ENCODE measurements at places on chromosomes 12 and 14. TPM values are rescaled to one million over a fixed set of nuclear protein-coding genes. Genes with fewer than 3 reads are reported as not detected.

DNA sequence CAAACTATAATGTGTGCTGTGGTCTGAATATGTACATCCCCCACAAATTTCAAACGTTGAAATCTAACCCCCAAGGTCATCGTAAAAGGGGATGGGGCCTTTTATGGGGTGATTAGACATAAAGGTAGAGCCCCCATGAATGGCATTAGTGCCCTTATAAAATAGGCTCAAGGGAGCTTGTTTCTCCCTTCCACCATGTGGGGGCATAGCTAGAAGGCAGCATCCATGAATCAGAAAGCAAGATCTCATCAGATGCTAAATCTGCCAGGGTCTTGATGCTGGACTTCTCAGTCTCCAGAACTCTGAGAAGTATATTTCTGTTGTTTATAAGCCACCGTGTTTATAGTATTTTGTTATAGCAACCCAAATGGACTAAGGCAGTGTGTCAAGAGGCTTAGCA is 33.4 kb upstream of the IGF1 start:
- no peak overlapping the region for H3K4me3 ChIP-seq
- H3K27me3 ChIP-seq: no peaks in the 10 kb centered on the region
- H3K36me3 ChIP-seq: no peaks in the 10 kb centered on the region
- DNase-seq: no peak
- H3K4me1 ChIP-seq: no peaks in the 10 kb centered on the region

Gene MYH7
- 0.28 TPM for polyA plus RNA-seq

DNA sequence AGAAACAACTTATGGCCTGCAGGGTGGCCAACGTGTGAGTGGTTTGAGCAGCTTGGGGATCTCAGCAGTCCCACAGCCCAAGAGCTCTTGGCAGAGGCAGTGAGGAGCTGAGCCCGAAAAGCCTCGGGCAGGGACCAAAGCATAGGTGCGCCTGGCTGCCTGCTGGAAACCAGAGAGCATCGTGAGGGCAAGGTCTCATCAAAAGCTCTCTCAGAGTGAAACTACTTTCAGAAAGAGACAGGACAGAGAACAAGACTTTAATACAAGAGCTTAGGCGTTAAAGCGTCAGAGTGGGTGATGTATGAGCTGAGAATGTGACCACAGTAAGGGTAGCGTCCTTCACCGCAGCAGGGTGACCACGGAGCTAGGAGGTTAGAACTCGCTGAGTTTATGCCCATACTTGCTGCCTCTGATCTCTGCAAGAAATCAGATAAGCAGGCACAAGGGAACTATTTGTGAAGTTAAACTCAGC is 30.8 kb downstream of the LGMN start:
- H3K27me3 ChIP-seq: no peaks in the 10 kb centered on the region
- peak overlapping the region; percentile 66 for H3K27ac ChIP-seq
- DNase-seq: peak; percentile 61
- no peak overlapping the region for H3K4me3 ChIP-seq
- no peaks in the 10 kb centered on the region for H3K36me3 ChIP-seq

Gene TSPAN9
- 0.92 TPM for polyA plus RNA-seq

GRCh38 chr12:131920902-131921840 is 7.9 kb upstream of the PUS1 start:
- DNase-seq: no peak
- H3K27me3 ChIP-seq: no peaks in the 10 kb centered on the region
- H3K27ac ChIP-seq: no peak overlapping the region

DNA sequence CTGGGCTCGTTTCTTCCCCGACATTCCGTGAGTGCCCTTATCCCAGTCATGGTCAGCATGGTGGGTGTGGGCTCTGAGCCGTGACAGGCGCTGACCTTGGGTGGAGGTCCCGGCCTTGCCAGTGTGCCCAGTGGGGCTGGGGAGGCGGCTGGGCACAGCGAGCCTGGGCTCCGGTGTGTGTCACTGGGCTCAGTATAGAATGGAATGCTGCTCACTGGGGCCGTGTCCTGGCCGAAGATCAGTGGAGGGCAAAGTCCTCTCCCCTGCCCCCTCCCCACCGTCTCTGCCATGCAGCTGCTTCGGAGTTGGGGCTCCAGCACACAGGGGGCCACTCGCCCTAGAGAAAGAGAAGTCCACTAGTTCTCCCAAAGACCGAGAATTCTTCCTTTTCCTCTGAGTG is 164.4 kb downstream of the TSPAN9 start:
- no peaks in the 10 kb centered on the region for H3K4me1 ChIP-seq
- DNase-seq: no peak
- no peak overlapping the region for H3K4me3 ChIP-seq
- H3K27ac ChIP-seq: no peak overlapping the region
- H3K27me3 ChIP-seq: no peaks in the 10 kb centered on the region
- no peaks in the 10 kb centered on the region for H3K36me3 ChIP-seq

DNA sequence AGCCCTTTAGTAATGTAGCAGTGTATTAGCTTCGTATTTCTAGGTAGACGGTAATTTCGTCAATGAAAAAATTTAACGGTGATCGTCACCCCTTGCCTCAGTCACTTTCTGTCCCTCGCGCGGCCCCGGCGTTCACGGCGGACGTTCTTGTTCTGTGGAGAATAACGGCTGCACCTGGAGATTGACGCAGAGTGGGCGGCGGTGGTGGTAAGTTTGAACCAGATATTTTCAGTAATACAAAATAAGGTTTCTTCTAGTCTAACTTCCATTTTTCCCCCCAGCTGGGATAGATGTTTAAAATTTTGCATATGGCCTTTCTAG is 341 bp downstream of the ZNF10 start:
- peaks cover 11% of the 10 kb centered on the region for H3K4me1 ChIP-seq
- DNase-seq: peak; percentile 67

DNA sequence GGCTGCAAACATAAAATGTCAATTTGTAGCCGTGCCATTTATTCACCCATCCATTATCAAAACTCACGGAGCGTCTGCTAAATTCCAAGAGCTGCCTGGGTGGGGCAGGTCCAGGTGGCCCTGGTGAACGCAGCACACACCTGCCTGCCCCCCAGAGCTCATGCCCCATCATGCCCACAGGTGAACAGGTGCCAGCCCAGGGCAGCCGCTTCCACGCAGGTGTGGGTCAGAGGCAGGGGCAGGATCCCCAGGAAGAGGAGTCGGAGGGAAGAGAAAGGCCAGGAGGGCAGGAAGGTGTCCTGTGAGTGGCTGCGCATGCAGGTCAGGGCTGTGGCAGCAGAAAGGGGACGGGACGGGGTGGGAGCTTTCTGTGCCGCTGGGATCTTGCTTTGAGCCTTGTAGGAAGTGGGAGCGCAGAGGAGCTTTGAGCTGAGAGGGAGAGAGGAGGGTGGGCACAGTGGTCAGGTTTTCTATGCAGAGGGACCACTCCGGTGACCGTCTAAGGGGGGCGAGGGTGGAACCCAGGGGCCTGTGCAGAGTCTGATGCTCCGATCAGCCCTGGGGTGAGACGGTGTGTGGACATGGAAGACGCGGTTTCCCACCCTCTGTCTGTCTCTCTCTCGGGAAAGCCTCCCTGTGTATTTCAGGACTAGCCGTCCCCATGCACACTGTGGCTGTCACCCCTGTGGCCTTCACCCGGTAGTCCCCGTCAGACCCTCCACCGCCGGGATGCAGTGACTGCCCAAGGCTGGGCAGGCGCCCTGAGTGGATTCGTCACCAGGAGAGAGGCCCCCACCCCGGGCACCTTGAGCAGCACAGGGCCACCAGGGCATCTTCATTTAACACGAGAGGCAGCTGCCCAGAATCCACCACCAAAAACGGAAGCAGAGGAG is 26.7 kb downstream of the GALNT9 start:
- no peaks in the 10 kb centered on the region for H3K36me3 ChIP-seq
- H3K4me3 ChIP-seq: no peak overlapping the region
- no peaks in the 10 kb centered on the region for H3K27me3 ChIP-seq
- no peaks in the 10 kb centered on the region for H3K4me1 ChIP-seq
- no peak overlapping the region for H3K27ac ChIP-seq

- no peak overlapping the region for H3K27ac ChIP-seq
- H3K4me3 ChIP-seq: no peak overlapping the region
- DNase-seq: peak; percentile 19
- H3K4me1 ChIP-seq: no peaks in the 10 kb centered on the region
Measured at GRCh38 chr14:100885196-100885595, 18.3 kb downstream of the RTL1 start.

DNA sequence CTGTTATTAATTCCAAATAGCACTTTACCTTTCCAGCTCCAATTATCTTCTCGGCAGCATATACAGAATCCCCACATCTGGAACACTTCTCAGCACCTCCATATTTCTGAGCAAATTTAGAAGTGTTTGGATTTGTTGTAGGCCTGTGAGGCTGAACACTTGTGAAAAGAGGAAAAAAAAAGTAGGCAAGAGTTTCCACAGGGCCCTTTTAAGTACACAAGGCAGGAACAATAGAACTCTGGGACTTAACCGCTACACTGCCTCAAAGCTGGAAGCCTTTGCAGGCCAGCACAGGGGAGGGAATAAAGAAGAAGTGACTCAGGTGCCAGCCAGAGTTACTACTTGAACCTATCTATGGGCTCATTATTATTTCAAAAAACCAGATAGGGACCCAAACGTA is 18.6 kb downstream of the CSRP2 start:
- H3K36me3 ChIP-seq: no peaks in the 10 kb centered on the region
- H3K4me3 ChIP-seq: no peak overlapping the region
- peak overlapping the region; percentile 59 for H3K27ac ChIP-seq
- H3K27me3 ChIP-seq: no peaks in the 10 kb centered on the region

DNA sequence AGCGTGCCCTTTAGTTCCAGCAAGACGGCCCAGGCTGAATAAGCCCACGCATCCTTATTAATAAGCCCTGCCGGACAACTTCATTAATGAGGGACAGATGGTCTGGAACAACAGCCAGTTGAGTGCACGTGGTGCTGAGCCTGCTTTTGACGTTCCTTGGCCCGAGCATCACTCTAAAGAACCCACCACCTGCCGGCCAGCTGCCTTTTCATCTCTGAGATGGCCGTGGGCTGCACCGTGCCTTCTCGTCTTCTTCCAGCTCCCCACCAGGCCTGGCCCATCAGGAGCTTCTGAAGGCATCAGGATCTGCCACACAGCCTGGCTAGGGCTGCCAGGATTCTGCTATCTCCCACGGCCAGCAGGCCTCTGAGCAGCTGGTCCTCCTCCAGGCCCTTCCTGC is 80.0 kb downstream of the AACS start:
- no peaks in the 10 kb centered on the region for H3K36me3 ChIP-seq
- no peaks in the 10 kb centered on the region for H3K27me3 ChIP-seq
- no peak overlapping the region for H3K27ac ChIP-seq
- H3K4me1 ChIP-seq: no peaks in the 10 kb centered on the region

DNA sequence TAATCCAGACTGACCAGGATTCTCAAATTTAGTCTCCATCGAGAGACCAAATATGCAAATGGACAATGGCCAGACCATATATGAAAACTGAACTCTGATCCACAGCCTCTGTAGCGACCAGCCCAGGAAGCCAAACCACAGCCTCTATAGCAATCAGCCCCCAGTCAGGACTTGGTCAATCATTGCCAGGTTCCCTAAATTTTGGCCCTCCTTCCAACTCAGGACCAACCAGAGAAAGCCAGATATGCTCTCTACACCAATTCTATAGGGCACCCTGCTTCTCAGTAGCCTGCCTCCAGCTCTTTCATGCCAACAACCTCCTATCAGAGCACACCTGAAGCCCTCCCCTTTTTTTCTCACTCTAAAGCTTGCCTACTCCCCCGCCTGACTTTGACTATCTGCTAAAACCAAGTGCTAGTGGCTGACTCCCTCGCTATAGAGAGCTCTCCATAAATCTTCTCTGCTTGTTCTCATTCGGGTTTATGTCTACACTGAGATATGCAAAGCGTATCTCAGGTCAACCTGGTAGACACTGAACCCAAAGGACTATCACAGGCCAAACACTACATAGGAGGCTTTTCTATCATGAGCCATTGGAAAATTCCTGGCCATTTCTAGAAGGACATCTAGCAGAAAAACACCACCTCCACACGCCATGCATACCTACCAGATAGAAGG is 110.5 kb upstream of the FUT8 start:
- DNase-seq: no peak
- H3K27ac ChIP-seq: no peak overlapping the region
- H3K27me3 ChIP-seq: no peaks in the 10 kb centered on the region
- H3K4me1 ChIP-seq: no peaks in the 10 kb centered on the region

Gene CACNA2D4
- polyA plus RNA-seq: 5.4 TPM

Gene PRICKLE1
- 2.5 TPM for polyA plus RNA-seq

Gene RBM25
- 46.7 TPM for polyA plus RNA-seq

DNA sequence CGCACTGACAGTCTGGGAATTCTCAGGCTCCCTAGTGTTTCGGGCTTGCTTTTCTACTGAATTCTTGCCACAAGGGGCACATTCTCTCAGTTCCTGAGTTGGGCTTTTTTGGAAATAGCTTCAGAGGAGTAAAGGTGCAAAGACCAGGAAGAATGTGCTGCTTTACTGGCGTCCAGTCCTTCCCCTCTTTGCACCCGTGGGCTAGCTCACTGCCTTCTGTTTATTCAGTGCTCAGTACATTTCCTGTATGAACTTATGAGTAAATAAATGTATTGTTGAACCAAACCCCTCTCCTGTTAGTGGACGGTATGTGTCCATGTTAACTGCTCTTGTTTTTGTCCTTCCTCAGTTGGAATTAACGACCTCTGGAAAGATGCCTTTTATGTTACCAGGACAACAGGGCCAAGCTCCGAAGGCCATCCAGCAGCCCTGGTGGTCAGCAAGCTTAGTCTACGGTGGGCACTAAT is 24.0 kb downstream of the GSG1 start:
- no peak overlapping the region for H3K27ac ChIP-seq
- H3K27me3 ChIP-seq: no peaks in the 10 kb centered on the region
- H3K4me1 ChIP-seq: no peaks in the 10 kb centered on the region
- no peak overlapping the region for H3K4me3 ChIP-seq
- DNase-seq: no peak

- no peaks in the 10 kb centered on the region for H3K27me3 ChIP-seq
- peak overlapping the region; percentile 96 for H3K27ac ChIP-seq
- peaks cover 40% of the 10 kb centered on the region for H3K4me1 ChIP-seq
- no peaks in the 10 kb centered on the region for H3K36me3 ChIP-seq
- peak overlapping the region; percentile 54 for H3K4me3 ChIP-seq
Measured at GRCh38 chr12:12612358-12612757, 682 bp downstream of the CREBL2 start.

DNA sequence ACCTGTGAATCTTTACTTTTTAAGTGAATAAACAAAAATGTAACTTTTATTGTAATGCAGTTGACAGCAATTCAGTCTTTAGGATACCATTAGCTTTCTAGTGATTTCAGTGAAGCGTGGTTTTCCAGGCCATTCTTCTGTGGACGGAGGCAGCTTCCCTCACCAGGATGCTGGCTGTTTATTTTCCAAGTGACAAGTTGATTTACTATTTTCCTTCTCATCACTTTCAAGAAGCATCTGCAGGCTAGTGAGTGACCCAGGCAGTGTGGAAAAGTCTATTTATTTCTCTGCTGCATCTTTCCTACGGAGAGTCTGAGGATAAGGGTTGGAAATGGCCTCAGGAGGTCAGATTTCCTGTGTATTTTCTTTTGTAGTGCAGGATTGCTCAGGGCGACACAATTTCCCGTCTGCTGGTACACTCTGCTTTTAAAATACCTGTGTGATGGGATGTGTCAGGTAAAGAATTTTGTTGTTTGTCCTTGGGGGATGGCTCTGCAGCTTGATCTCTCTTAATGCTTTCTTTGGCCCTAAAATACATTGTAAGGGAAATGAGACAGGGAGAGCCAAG is 467.8 kb downstream of the NRXN3 start:
- DNase-seq: no peak
- H3K36me3 ChIP-seq: no peaks in the 10 kb centered on the region
- no peak overlapping the region for H3K4me3 ChIP-seq
- no peaks in the 10 kb centered on the region for H3K27me3 ChIP-seq
- no peaks in the 10 kb centered on the region for H3K4me1 ChIP-seq
- H3K27ac ChIP-seq: no peak overlapping the region

- H3K4me3 ChIP-seq: peak overlapping the region; percentile 79
- no peaks in the 10 kb centered on the region for H3K36me3 ChIP-seq
- H3K27ac ChIP-seq: peak overlapping the region; percentile 91
Measured at GRCh38 chr12:22543246-22544037, 900 bp downstream of the C2CD5 start.

Gene RFX4
- not detected for polyA plus RNA-seq

Gene METTL3
- polyA plus RNA-seq: 9.0 TPM
